NCI-H1436 treated with DMSO at 0.1 percent for 48 hours (cell line): ENCODE measurements at places on chromosomes 12 and 14.
A peak's percentile ranks its signal among the peaks of the same experiment; 100 is the strongest.

DNA sequence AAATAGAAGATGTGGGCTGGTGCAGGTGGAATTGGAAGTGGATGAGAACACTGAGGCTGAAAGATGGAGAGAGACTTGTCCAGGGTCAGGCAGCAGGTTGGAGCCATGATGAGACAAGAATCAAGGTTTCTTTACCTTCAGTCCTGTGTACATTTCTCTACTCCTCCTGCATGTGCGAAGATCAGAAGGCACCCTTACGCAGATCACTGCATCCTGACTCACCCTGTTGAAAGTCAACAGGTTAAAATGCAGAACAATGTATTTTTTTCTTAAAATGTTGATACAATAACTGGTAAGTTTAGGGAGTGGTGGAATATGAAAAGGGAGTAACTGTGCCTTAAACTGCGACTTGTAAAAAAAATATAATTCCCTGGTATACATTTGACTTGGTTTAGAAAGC, 47.8 kb downstream of the TESPA1 start:
- no peak for DNase-seq

DNA sequence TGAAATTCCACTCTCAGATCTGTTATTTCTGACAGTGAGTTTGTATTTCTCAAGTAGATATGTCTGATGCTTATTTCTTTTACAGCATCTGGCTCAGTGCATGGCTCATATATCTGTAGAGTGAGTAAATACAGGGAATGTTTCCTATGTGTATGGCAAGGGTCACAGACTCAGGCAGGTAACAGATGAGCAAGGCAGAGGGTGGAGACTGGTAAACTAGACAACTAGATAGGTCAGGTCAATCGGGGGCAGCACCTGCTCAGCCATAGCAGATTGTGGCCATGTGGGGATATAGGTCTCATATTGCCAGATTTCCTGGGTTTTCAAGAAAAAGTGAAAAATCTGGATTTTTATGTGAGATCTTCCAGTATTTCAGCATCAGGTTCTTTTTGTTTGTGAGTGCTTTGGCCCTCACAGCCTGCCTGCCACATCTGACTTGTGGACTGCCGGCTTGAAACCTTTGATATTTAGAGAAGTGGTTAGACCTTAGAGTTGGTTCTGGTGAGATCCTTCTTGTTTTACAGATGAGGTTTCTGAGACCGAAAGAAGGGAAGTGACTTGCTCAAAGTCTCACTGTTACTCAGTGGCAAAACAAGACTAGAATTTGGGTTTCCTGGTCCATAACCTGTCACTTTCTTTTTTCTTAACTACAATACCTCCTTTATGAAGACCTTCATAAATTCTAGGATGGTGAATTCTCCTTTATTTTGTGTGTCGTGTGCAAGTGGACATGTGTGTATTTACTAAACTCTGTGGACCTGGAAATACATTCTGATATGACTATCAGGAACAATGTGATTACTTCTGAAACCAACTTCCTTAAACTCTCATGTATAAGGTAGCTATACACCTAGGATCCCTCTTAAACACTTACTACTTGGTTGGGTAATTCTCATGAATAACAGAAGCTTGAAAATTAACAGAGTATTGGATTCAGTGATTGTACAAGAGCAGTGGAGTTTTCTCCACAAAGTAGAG, 34.4 kb downstream of the PROX2 start:
- DNase-seq = no peak

- DNase-seq = no peak
These were observed 201.9 kb downstream of the PHETA1 start for GRCh38 chr12:111166779-111167540.

DNA sequence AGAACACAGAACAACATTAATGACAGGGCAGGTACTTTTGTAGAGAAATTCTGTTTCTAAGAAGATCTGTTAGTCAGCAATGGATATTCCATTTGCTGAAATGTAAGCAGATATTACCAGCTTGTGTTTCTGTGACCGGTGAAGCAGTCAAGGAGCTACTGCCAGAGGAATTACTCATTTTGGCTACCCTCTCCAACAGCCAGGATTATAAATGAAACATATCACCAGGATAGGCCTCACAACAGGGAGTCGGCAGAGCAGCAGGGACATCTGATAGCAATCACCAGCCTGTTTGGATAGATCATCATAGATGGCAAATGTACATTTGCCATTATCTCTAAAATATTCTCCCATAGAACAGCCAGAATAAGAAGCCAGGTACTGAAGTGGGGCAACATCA, 440.7 kb downstream of the KCNH5 start:
- no peak for DNase-seq

- DNase-seq = no peak
These were observed 85.1 kb downstream of the ACACB start for GRCh38 chr12:109201496-109201885.

- peak; percentile 43 for DNase-seq
These were observed at the start of gene FGD4 for GRCh38 chr12:32399370-32400113. TSS of gene FGD4 (plus strand) at chr12:32399558.

GRCh38 chr14:68940614-68941185, 38.4 kb downstream of the ACTN1 start:
- DNase-seq = no peak

GRCh38 chr14:52354242-52354641, 40.1 kb downstream of the PTGER2 start:
- no peak for DNase-seq

DNA sequence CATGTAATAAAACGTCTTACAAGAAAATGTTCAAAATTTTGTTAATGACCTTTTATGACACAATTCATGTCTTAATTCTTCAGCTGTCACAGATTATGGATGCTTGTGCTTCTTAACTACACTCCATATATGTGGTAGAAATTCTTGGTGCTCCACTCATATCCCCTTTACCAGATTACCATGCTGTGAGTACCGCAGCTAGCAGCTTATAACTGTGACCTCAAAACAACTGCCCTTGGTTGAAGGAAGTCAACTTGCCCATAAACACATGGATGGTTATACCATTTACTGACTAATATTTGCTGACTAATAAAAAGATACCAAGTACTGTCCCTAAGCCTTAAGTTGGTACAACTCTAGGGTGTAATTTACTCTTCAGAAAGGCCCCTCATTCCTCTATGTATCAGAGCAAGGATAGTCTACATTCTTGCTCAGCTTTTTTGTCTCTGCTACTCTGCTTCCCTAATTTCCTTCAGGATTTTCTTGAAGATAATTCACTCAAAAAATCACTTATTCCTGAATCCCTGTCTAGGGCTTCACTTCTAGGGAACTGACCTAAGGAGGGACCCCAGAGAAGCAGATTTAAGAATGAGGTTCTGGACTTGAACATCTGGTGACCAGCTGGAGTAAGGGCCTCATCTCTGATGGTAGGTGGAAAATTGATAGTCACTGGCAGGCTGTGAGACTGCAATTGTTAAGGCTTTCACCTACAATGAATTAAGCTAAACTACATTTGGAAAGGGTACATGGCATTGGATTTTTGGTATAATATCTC, 152.3 kb downstream of the SLC6A15 start:
- no peak for DNase-seq

- no peak for DNase-seq
These were observed 48.2 kb upstream of the PSMA6 start for GRCh38 chr14:35243956-35244355.

GRCh38 chr12:131751335-131751734, 40.4 kb downstream of the SFSWAP start:
- no peak for DNase-seq

DNA sequence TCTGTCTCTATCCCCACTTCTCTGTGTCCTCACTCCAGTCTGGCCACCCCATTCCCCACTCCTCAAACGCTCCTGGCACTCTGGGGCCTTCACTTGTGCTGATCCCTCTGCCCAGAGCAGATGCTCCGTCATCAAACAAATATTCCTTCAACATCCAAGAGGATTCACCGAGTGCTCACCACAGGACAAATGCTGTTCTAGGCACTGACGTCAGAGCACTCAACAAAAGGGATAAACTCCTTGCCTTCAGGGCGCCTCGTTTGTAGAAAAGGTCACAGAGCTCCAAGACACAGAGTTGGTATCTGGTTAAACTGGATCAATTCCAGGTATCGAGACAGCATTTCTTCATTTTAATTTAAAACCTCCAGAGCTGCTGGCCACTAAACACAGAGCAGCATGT, 35.3 kb downstream of the PSMC1 start:
- no peak for DNase-seq

DNA sequence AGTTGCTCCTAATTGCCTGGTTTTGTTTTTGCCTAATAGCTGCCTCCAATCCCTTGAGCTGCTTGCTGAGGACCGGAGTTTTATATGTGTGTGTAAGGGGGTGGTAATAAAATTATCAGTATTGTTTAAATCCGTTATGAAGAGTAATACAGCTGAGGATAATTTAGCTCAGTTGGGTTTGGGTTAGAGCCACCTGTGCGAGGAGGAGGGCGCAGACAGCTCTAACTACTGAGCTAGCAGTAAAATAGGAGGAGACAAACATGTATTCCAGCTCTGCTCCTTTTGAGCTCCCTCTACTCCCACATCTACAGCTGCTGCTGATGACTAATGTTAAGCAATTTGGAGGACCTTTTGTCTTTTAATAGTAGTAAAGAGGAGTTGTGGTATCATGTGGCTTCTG, 61.5 kb downstream of the SPATS2 start:
- DNase-seq = no peak

GRCh38 chr14:102683399-102684297, 91.2 kb downstream of the RCOR1 start:
- no peak for DNase-seq

GRCh38 chr14:56400109-56400825, 179.3 kb upstream of the TMEM260 start:
- DNase-seq = no peak

GRCh38 chr12:27025116-27025515, 2.8 kb downstream of the MED21 start:
- no peak for DNase-seq

- DNase-seq = no peak
These were observed 144.1 kb upstream of the BTG1 start for GRCh38 chr12:92289629-92290349.

DNA sequence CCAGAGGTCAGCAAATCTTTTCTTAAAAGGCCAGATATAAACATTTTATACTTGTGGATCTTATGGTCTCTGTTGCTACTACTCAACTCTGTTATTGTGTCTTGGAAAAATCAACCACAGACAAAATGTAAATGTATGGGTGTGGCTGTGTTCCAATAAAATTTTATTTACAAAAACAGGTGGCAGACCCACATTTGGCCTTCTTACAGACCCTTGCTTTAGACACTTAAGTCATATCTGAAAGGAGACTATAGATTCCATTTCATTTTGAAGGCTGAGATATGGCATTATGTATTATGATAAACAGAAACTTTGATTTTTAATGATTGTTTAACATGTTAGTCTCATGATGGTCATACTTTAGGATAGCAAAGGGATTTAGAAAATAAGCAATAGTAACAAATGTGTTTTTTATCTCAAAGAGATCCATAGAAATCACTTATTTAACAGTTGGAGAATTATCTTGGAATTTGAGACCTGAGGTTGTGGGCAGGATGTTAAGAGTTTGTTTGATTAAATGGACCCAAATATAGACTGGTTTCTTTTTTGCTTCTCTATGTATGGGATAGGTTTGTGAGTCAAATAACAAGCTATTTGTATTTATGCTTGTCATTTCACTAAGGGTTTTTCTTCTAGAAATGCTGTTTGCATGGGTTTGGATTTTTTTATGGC, 51.2 kb downstream of the PPFIBP1 start:
- DNase-seq = no peak

- DNase-seq = no peak
These were observed 62.3 kb downstream of the ETV6 start for GRCh38 chr12:11711651-11712327.

- DNase-seq = no peak
These were observed 211.5 kb downstream of the SLC41A2 start for GRCh38 chr12:104746467-104747088.

- DNase-seq = no peak
These were observed 657 bp downstream of the ARHGAP9 start for GRCh38 chr12:57479043-57479375.

GRCh38 chr14:89504602-89505313, 87.7 kb upstream of the FOXN3 start:
- no peak for DNase-seq

GRCh38 chr14:70045844-70046535, 142.8 kb downstream of the SLC8A3 start:
- peak; percentile 6 for DNase-seq

DNA sequence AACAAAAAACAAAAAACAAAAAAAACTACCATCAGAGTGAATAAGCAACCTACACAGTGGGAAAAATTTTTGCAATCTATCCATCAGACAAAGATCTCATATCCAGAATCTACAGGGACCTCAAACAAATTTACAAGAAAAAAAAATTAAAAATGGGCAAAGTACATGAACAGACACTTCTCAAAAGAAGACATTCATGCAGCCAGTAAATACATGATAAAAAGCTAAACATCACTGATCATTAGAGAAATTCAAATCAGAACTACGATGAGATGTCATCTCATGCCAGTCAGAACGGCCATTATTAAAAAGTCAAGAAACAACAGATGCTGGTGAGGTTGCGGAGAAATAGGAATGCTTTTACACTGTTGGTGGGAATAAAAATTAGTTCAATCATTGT, 466.5 kb upstream of the ATXN7L3B start:
- DNase-seq = no peak

GRCh38 chr12:93403988-93404803, 26.5 kb downstream of the NUDT4 start:
- no peak for DNase-seq

DNA sequence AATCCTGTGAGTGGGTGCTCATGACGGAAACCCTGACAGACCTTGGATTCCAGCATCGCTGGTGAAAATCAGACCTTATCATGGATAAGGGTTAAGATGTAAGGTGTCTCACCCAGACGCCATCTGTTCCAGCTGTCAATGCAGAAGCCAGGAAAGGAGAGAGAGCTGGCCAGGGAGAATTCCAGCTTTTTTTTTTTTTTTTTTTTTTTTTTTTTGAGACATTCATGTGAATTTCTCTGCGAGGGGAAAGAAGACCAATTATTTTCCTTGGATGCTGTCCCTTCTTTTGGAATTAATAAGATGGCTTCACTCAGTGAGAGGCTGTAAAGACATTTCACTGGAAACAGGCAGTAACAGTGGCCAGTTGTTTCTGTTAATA, 1.8 kb downstream of the TRAF3 start:
- DNase-seq = no peak
